ENCODE measurements at places on chromosomes 11 and 22.
A peak's percentile ranks its signal among the peaks of the same experiment; 100 is the strongest.

DNA sequence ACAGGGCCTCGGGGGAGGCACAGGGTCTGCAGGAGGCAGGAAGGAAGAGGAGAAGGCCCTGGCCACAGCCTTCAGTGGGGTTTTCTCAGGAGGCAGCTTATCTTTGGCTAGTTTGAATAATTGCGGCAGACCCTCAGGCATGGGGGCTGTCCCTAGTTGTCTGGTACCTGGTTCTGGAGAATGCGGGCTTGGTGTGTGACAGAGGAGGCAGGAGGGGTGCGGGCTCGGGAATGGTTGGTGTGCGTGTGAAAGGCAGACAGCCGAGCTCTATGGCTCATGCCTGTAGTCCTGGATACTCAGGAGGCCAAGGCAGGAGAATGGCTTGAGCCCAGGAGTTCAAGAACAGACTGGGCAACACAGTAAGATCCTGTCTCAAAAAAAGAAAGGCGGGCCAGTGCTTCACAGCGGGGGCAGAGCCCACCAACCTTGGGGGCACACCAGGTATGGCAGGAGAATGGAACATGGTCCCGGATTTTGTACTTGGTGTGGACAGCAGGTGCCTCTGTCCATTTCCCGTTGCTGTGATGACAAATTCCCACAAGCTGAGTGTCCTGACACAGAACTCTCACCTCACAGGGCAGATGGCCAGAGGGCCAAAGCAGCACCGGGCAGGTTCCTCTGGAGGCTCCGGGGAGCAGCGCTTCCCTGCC lies 640.6 kb downstream of the TBC1D22A start:
- no peak for DNase-seq

DNA sequence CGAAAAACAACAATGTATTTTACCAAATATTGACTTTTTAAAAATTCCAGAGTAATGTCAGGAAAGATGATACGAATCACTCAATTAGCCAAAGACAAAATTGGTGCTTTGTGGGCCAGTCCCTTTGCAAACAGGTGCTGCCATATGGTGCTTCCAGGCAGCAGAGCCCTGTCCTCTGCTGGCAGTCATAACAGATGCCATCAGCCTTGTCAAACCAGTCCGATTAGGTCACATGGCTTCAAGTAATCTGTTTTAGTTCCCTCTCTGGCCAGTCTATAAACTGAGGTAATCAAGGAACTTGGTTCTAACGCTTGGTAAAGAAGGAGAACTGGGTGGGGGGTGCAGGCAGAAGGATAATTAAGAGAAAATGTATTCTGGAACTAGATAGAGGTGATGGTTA lies 49.1 kb upstream of the CAPRIN1 start:
- DNase-seq = no peak

GRCh38 chr11:66287889-66288670 lies 863 bp downstream of the YIF1A start:
- no peak for DNase-seq

DNA sequence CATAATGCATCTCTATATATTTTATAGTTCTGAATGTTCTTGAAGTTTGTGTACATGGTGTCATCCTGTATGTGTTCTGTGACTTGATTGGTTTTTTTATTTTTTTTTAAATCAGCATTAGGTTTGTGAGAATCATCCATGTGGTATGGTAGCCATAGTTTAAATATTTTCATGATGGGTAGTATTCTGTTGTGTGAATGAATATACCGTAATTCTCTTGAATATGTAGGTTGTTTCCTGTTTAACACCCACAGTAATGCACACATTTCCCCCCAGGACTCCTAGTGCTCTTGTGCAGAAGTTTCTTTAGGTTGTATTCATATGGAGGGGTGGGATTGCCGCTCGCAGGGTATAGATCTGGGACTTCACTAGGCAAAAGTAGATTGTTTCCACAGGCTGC lies 2.0 kb downstream of the PACS1 start:
- no peak for DNase-seq

DNA sequence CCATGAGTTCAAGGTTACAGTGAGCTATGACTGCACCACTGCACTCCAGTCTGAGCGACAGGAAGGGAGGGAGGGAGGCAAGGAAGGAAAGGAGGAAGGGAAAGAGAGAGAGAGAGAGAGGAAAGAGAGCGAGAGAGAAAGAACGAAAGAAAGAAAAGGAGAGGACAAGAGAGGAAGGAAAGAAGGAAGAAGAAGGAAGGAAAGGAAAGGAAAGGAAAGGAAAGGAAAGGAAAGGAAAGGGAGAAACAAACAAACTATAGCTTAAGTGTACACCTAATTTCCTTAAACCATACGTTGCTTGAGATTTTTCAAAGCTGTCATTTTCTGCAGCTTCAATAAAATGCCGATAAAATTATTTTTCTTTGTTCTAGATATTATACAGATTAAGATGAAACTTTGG lies 80.2 kb upstream of the APOA1 start:
- no peak for DNase-seq

DNA sequence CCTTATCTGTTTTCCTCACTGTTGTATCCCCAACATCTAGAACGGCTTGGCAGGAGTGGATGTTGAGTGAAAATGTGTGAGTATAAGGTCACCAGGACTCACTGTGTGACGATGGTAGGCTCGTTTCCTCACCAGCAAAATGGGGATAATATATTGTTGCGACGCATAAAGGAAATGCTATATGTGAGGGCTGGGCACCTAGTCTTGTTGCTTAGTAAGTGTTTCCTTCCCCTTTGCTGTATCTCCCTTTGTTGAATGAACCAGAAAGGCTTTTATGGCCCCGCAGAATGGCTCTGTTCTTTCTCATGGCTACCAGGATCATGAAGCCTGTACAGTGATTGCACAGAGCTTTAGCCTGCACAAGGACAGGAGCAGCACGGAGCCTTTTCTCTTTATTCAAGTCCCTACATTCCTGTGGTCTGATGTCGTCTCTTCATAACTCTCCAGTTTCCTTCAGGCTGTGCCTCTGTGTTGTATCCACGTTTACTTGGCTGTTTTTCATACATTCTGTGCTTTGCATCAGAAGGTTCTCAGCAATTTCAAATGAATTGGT lies 5.4 kb downstream of the TNRC6B start:
- no peak for DNase-seq

DNA sequence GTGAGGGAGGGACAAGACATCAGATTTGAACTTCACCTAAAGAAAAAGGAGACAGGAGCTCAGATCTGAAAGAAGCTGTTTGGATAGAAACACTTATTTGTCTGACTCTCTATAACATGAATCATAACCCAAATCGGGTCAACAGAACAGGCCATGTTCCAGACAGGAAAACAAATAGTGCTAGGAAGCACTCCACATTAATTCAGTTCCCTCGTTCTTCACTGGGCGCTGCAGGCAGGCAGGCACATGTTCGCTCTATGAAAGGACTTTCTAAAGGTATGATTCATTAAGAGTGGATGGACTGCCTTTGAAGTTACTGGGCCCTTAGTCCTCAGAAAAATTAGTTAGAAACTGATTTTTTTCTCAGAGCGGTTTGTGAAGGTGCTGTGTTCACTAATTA lies 137.5 kb upstream of the TRPC6 start:
- no peak for DNase-seq

- no peak for DNase-seq
Observed at GRCh38 chr11:77821349-77821851, 456 bp downstream of the AAMDC start.

DNA sequence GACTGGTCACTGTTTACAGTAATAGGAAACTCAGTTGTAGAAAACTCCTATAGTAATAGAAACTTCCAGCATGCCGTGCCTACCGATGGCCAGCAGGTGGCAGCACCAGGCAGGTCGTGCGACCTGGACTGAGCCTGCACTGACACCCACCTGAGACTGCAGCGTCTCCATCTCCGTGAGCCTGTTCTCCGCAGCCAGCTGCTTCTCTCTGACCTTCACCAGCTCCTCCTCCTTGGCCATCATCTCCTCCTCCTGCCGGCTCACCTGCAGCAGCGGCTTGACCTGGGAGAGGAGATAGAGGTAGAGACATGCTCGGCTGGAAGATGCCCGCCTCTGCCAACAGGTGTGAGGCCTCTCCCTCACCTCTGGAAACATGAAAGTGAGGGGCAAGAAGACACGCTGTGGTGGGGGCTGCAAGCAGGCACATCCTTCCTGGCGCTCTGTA lies 48.5 kb downstream of the APOL1 start:
- DNase-seq = peak; percentile 49

- no peak for DNase-seq
Observed at GRCh38 chr11:21567645-21568290, 625.1 kb upstream of the ANO5 start.

DNA sequence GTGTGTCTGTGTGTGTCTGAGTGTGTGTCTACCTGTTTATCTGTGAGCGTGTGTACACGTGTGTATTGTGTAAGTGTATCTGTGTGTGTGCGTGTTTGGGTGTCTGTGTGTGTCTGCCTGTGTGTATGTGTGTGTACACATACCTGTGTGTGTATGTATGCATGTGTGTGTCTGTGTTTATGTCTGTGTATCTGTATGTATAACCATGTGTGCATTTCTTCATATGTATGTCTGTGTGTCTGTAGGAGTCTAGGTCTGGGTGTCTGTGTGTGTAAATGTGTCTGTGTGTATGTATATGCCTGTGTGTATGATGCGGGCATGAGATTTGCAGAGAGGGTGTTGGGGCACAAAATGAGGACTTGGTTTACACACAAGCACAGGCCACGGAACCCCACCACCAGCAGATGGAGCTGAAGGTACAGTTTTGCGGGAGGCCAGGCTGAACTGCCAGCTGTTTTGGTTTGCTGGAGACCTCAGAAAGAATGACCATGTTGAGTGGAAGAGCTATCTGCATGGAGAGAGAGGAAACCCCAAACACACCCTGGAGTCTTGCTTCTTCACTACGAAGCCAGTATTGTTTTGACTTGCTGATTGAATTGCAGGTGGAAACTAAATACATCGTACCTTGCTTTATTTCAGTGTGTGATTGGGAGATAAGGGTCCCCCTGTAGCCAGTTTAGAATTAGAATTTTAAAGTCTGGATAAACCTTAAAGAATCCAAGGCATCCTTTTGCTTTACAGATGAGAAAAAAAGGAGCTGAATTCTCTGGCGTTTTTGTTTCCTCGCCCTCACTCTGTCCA lies 497.2 kb downstream of the NTM start:
- DNase-seq = peak; percentile 73

GRCh38 chr11:702462-703461 lies 3.3 kb upstream of the EPS8L2 start:
- DNase-seq = no peak

DNA sequence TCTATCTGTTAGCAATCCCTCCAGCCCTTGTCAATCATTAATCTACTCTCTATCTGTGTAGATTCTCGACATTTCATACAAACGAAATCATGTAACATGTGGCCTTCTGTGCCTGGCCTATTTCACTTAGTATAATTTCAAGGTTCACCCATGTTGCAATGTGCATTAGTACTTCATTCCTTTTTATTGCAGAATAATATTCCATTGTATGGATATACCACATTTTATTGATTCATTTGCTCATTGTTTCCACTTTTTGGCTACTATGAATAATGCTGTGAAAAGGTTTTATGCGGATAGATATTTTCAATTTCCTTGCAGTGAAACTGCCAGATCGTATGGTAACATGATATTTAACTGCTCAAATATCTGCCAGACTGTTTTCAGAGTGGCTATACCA lies 100.1 kb downstream of the MIAT start:
- DNase-seq = no peak

DNA sequence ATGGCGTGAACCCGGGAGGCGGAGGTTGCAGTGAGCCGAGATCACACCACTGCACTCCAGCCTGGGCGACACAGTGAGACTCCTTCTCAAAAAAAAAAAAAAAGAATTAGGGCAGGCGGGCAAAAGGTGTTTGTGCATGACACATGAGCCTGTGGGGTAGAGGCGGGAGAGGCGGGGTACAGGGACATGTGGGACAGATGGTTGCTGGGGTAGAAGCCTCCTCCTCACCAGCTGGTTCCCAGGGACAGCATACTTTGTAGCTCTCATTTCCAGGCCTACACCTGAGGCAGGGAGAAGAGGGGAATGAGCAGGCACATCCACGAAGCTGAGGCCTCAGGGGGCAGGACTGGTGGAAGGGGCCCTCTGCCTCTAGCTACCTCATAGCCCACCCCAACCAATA lies 23.7 kb downstream of the YWHAH start:
- DNase-seq = no peak

- no peak for DNase-seq
Observed at GRCh38 chr11:43950311-43950855, 7.9 kb downstream of the C11orf96 start.

DNA sequence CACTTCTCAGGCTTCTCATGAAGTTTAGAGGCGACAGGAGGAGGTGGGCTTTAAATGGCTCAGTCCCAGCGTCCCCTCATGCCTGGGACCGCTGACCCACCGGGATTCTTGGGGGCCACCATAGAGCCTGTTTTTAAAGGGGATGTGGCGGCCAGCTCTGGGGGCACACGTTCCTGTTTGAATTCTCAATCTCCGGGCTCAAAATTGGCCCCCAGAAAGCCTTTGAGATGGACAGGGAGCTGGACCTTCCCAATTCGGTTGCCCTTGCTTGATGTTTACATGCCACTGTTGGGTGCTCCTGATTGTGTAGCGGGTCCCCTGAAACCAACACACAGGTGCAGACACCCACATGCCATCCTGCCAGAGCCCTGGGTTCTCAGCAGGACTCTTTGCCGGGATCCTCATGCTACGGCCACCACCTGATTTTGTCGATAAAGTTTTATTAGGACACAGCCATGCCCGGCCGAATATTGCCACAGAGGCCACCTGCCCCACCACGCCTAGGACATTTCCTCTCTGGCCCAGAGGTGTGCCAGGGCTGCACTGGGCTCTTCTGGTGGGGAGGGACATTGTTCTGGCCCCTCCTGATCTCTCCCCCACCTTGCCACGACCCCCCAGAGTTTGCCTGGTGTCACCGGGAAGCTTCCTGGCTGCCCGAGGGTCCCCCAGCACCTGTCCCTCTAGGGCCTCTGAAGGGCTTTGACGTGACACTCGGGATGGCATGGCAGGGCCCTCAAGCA lies 71.6 kb downstream of the KCNQ1 start:
- DNase-seq = no peak

- DNase-seq = no peak
Observed at GRCh38 chr11:77442394-77443053, 31.4 kb downstream of the PAK1 start.

DNA sequence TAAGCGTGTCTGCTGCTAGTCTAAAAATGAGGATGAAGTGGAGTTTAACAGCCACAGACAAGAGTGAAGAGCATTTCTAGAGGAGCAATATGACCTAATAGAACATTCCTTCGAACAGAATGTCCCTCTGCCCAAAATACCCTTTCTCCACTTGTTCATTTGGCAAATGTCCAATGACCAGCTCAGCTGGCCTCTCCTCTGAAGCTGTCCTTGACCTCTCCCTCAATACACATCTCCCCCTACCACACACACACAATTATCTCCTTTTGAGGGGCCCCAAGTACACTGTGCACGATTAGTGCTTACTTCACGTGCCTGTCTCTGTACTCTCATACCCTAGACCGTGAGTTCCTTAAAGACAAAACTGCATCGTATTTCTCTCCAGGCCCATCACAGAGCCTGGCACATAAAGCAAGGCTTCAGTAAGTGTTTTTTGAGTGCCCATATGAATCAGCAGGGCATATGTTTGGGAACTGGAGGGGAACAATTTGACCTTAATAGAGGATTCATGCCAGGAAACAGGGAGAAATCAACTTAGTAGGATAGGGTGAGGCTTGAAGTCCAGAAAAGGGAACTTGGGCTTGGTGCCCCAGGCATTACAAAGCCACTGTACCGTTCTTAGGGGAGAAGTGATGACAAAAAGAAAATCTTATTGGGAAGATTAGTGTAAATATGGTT lies 18.1 kb upstream of the NCAM1 start:
- DNase-seq = no peak

Measured in hippocampal formation (tissue), 2 donors.